Activated CD8-positive, alpha-beta T cell treated with anti-CD3 and anti-CD28 coated beads for 36 hours (primary cell): ENCODE measurements at places on chromosomes 3 and 15.
A peak's percentile ranks its signal among the peaks of the same experiment; 100 is the strongest.

GRCh38 chr3:99466331-99466730 is 172.1 kb upstream of the COL8A1 start:
- no peak for DNase-seq

DNA sequence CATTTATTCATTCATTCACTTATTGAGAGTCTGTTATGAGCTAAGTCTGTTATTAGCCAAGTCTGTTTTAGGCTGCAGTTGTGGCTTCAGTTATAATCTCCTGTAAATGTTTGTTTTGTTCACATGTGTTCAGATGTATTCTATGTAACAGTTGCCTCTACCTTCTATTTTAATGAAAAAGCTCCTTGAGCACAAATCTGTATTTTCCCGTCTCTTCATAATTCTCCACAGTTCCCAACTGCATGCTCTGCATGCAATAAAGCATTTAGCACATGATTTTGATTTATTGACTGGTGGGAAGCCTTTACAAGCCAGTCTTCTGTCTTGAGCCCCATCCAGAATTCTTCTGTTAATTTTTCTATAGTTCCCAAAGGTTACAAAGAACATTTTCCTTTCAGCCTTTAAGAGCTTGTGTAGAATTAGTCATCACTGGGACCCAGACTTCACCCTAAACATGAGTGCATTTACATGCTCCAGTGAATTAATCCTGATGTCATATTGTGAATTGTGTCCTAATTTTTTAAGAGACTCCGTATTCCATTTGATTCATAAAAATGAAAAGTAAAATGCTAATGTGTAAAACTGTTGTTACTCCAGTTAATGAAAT is 122.3 kb upstream of the NR2E3 start:
- DNase-seq: no peak

- peak; percentile 30 for DNase-seq
These were observed 25.9 kb upstream of the GRIP2 start for GRCh38 chr3:14565868-14566588.

DNA sequence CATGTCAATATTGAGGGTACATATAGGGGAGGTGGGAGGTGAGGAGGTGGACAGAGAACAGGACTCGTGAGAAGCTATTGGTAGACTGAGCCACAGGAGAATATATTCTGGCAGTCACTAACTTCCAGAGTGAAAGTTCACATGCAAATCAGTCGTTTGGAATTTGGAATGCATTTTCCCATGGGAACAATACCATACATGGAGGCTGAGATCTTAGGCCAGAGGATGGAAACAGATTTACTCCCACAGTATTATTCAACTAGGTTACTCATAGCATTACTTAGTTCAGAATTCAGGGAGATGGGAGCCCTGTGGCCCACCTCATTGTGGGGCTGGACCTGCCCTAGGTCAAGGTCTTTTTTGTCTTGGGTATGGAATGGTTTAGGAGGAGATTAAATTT is 36.4 kb upstream of the ABHD2 start:
- DNase-seq: no peak

GRCh38 chr3:57764794-57765193 is 8.7 kb downstream of the SLMAP start:
- no peak for DNase-seq

- DNase-seq: no peak
These were observed 242.9 kb downstream of the LPP start for GRCh38 chr3:188396900-188397299.

DNA sequence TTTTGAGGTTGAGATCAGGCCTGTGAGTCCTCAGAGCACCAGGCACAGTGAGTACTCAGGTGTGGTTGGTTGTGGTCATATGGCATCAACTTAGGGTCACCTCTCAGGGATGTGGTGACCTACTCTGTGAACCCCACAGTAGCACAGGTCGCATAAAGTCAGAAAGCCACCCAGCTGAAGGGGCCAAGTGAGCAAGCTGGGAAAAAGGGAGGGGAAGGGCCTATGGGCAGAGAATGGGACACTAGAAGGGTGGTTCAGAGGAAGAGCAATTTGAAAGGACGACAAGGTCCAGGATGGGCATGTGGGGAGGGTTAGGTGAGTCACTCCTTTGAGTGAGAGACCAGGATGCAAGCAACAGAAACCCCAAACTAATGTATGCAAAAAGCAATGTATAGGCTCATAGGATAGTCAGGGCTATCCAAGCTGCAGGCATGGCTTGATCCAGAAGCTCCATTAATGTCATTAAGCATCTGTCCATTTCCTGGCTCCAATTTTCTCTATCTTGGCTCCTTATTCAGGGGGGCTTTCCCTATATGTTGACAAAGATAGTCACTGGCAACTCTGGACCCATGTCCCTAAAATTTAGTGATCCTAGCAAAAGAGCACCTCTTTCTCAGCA is 33.5 kb downstream of the HMCES start:
- DNase-seq: peak; percentile 40

DNA sequence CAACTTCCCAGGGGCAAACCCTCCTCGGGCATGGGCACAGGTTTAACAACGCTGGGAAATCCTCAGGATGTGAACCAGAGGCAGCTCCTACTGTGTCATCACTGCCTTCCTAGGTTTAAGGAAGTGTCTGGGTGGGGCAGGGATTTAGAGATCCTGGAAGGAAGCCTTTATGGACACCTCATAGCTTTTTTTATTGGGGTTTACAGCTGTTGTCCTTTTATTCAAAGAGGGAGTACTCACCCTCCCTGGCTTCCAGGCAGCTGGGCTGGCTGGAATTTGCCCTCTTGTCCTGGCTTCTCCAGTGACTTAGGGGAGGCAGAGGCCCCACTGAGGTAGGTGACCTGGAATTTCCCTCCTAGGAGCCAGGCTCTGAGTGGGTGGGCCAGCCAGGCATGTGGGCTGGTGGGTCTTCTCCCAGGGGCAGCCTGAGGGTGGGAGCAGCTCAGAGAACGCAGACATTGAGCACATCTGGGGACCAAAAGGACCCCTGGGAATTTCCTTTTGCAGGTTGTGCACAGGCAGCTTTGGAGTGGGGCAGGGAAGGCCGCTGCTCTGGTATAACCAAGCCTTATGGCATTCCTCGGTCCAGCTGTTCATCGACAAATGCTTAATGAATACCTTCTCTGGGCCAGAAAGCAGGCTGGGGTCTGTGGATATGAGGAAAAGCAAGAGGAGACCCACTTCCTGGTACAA is 13.5 kb upstream of the FAM3D start:
- no peak for DNase-seq

DNA sequence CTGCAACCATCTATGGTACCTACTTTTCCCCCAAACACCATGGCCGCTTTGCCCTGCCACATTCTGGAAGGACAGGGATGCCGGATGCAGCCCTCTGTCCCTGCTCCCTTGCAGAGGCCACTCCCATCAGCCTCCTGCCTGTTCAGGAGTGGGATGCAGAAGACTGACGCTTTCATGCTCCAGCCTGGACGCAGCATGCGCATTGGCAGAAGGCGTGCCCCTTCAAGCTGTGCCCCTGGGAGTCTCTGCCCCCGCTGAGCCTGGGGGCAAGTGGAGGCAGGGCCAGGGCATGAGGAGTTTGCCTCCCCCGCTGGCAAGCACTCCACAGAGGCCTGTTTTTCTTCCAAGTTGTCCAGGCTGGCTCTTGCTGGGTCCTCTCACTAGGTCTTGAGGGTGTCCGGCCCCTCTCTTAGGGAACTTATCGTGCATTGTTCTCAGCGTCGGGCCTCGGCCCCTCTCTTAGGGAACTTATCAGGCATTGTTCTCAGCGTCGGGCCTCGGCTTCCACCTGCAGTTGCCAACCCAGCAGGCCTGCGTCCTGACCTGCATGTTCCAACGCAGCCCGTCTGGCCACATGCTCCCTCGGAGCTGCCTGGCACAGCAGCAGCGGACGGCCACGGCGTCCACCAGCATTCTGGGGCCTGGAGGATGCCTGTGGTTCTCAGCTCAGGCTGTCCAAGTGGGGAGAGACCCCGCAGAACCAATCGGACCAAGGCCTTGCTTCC is 14.6 kb upstream of the SNRPA1 start:
- DNase-seq: no peak

- no peak for DNase-seq
These were observed 231.1 kb upstream of the COL8A1 start for GRCh38 chr3:99407257-99407656.

GRCh38 chr3:48371651-48372376 is at the start of gene FBXW12:
Gene FBXW12 (plus strand): TSS chr3:48372219. CDS start chr3:48372768, 549 bp downstream.
- no peak for DNase-seq

- DNase-seq: no peak
These were observed 304.2 kb upstream of the CTNNB1 start for GRCh38 chr3:40895109-40895508.

GRCh38 chr3:158790901-158791589 is 10.8 kb upstream of the MFSD1 start:
- peak; percentile 47 for DNase-seq

DNA sequence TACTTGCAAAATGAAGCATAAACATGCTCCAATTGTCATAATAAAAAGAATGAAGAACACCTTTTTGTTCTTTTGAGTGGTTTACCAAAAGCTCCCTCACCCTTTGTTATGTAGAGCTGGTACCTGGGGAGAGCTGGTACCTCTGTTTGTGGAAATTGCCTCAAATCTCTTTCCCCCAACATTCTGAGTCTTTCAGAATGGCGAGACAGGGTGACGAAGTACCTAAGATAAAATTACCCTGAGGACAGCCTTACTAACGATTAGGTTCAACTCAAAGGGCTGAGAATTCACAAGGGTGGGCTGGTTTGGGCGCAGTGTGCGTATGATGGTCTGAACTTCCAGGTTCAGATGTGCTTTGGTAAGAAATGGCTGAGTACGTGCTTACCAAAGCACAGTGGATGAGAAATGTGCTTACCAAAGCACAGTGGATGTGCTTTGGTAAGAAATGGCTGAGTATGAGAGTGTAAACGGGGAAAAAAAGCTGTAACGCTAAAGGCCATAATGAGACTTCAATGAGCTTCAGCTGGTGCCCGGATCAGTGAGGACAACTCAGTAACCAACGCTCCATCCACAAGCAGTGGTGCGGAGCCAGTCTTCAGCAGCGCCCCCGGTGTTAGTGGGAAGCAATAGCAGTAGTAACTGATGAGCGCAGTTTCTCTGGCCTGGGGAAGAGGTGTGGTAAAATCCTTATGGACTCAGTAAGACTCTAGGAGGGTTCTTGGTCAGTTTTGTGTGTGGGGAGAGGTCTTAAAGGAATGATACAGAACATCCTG is 72.3 kb upstream of the LRIG1 start:
- DNase-seq: peak; percentile 3

GRCh38 chr3:37601832-37602231 is 259.8 kb upstream of the CTDSPL start:
- DNase-seq: no peak

- DNase-seq: no peak
These were observed 155.4 kb upstream of the TPM1 start for GRCh38 chr15:62887113-62887570.

GRCh38 chr15:83571820-83572707 is 81.9 kb upstream of the ADAMTSL3 start:
- DNase-seq: no peak

DNA sequence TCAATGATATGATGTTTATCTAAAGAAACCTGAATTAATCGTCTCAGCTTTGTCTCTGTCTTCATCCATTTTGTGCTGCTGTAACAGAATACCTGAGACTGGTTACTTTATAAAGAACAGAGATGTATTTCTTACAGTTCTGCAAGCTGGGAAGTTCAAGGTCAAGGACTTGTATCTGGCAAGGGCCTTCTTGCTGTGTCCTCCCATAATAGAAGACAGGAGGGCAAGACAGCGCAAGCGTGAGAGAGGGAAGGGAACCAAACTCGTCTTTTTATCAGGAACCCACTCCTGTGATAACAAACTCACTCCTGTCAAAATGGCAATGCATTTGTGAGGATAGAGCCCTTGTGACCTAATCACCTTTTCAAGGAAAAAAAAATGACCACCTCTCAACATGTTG is 131.5 kb downstream of the GHSR start:
- no peak for DNase-seq

DNA sequence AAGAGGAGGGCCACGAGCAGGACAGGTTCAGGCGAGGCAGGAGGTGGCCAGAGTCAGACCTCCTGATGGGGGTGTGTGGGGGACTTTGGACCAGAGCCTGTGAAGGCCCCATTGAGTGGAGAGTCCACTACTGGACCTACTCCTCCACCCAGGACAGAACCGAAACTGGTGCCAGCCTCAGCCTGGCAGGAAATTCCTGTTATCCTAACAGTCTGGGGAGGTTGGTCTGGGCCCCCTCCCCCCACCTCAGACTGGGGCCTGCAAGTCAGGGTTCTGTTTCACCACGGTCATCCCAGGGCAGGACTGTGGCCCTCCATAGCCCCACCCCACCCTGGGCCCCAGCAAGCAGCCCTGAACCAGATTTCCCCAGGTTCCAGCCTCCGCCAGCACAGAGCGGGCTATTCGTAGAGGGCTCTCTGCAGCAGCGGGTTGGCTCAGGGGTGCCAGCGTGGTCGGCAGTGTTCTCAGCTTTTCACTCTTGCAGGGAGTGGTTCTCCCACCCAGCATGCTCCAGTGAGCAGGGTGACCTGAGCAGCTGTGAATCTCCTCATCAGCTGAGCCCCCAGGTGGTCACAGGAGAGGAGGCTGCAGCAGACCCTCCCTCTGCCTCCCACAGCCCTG is 217.3 kb downstream of the TBC1D2B start:
- DNase-seq: no peak

DNA sequence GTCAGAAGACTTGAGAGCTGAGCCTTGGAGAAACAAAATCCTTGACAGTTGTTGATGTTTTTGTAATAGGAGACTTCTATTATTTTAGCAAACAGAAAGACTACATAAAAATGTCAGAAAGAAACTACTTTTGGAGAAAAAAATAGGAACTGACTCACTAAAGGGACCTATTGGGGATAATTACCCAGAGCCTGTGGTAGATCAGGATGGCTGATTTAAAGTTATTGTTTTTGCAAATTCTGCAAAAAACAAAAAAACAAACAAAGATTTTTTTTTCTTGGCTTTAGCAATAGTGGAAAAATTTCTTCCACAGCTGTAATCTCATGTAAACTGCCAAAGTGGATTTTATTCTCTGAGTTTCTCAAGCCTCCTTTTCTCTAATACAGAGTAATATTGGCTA is 101.5 kb upstream of the SATB1 start:
- no peak for DNase-seq
